GM06990 (cell line): ENCODE measurements at places on chromosomes 16 and 17.

DNA sequence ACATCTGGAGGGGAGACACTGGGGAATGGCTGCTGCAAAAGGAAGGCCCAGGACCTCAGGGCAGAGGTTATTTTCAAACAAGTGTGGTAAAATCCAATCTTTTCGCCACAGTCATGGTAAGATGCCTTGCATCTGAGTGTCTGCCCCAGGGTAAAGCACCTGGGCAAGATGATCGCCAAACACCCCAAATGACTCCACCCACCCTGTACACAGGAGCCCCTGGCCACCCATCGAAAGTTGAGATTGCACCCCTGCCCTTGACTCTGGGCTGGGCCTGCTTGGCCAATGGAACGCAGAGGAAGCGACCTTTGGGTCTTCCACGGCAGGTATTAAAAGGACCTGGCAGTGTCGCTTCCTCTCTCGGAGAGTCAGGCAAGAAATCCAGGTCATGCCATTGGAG, 88.8 kb downstream of the C16orf95 start:
- DNase-seq = no peak

- DNase-seq = no peak
Observed at GRCh38 chr16:21598701-21599121, 666 bp upstream of the METTL9 start.

DNA sequence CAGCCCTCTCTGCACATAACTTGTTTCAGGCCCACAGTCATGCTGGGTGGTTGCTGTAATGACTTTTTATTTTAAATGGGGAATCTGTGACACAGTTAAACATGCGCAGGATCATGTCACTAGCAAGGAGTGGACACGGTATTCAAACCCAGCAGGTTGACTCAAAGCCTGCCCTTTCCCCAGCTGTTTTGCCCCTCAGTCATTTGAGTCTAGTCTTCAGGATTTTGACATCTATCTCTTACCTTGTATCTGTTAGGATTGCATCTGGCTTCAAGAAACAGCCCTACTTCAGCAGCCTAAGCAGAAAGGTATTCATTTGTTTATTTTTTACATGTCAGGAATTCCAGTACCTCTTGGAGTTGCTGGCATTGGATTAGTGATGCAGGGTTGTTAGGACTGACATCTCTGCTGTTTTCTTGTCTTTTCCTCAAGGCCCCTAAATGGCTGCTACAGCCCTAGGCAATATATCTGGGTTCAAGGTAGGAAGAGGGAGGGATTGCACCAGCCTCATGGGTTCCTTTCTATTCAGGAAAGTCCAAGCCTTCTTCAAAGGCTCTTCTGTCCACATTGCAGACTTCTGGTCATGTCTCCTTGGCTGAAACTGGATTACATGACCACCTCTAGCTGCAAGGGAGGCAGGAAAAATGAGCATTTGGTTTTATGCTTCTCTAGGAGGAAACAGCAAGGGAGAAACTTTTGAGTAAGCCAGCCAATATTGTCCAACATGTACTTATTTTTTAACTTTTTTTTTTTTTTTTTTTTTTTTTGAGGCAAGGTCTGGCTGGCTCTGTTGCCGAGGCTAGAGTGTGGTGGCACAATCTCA, 22.8 kb downstream of the ABCC1 start:
- no peak for DNase-seq

DNA sequence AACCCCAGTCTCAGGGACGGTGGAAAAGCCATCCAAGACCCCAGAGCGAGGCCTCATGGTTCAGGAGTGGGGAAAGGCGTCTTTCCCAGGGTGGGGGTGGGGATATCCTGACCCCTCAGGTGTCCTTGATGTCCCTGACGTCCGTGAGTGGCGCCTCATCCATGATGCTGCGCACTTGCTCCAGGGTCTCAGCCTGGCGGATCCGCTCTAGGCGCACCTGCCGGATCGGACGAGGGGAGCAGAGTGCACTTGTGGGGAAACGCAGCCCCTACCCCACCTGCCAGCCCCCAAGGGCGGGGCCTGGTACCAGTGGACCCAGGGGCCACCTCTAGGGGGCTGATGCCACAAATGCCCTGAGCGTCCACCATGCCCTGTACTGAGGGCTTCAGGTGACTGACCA, 20.2 kb downstream of the RABEP2 start:
- no peak for DNase-seq

DNA sequence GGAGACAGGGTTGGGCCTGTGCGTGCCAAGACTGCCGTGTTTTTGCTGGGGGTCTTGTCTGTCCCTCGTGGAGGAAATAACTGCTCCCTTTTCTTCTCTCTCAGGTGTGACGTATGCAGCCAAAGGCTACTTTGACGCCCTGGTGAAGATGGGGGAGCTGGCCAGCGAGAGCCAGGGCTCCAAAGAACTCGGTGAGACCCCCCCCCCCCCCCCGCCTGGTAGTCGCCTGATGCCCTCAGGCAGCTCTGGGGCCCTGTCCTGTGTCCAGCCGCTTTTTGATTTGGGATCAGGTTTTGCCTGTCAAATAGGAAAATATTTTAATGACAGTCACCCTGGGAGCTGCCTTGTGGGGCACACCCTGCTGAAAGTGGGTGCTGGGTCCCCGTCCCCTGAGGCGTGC, 22.8 kb downstream of the BAIAP2 start:
- no peak for DNase-seq

- no peak for DNase-seq
Observed at GRCh38 chr16:66007717-66008116, 358.8 kb upstream of the CDH5 start.

- no peak for DNase-seq
Observed at GRCh38 chr17:14732211-14732610, 431.3 kb downstream of the HS3ST3B1 start.

DNA sequence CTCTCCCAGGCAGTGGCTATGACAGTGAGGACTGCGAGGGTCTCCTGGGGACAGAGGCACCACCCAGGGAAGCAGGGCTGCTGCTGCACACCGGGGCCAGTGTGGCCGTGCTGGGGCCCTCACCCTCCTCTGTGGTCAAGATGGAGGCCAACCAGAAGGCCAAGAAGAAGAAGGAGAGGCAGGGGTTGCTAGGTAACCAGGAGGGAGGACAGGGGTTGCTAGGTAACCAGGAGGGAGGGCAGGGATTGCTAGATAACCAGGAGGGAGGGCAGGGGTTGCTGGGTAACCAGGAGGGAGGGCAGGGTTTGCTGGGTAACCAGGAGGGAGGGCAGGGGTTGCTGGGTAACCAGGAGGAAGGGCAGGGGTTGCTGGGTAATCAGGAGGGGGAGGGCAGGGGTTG, 55.2 kb downstream of the ACTG1 start:
- no peak for DNase-seq

DNA sequence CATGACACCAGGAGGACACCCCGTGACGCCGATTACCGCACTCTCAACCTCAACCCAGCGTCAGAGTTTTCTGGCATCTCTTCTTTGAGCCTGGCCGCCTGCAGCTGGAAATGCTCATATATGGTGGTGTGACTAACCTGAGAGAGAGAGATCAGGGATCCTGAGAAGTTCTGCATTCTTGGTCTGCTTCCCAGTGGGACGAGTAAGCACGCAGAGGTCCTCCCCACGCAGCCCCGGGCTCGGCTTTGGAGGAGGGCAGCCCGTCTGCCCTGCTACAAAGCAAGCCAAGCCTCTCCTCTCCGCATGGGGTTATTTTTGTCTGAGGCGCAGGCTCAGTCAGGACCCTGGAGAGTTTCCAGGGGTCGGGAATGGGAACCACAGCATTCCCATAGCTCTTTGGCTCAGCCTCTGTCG, 16.5 kb downstream of the CRISPLD2 start:
- DNase-seq = no peak

DNA sequence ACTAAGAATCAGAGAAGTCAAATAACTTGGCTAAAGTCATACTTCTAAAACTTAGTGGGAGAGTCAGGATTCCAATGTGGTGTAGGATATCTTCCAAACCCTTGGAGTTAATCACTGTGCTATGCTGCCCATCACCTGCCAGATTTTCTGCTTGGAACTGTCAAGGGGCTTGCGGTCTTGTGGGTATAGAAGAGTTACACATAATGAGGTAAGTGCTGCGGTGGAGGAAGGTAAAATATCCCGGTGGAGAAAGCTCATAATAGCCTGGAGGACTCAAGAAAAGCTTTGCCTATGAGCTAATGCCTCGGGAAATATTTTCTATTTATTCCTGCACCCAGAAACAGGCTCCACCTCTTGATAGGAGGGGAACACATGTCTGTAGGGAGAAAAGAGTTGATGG, 195.6 kb downstream of the UTP18 start:
- DNase-seq = no peak

- no peak for DNase-seq
Observed at GRCh38 chr16:88929091-88929445, 47.9 kb downstream of the CBFA2T3 start.

- no peak for DNase-seq
Observed at GRCh38 chr17:45143094-45143670, 5.1 kb upstream of the HEXIM1 start.

DNA sequence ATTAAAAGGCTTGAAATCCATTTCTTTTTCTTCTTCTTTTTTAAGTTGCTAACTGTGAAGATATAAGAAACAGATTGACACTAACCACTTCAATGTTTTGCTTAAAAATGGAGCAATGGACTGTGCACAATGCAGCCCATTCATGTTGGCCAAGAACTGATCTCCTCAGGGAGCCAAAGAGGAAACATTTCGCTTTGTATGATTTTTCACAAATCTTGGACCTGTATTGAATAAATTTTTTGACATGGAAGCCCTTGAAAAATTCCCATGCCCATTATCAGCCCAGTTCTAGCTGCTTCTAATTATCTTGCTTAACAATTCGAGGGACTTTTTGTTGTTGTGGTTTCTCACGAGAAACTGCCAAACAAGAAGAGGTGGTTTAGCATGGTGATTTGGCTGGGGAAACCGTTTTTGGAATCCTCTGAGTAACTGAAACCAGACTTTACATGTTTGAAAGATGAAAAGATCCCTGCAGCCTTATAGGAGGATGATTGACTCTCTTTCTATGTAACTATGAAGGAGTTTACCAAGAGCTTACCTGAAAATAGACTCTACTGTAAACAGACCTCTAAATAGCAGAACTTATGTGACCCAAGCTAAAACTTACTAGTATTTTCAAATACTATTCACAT, 1389.4 kb upstream of the GOT2 start:
- DNase-seq = no peak

GRCh38 chr16:265711-266110, 10.0 kb downstream of the RGS11 start:
- peak; percentile 5 for DNase-seq

GRCh38 chr16:49619811-49620157, 236.1 kb downstream of the ZNF423 start:
- DNase-seq = no peak

- DNase-seq = no peak
Observed at GRCh38 chr17:17382065-17382459, 78.9 kb downstream of the NT5M start.

DNA sequence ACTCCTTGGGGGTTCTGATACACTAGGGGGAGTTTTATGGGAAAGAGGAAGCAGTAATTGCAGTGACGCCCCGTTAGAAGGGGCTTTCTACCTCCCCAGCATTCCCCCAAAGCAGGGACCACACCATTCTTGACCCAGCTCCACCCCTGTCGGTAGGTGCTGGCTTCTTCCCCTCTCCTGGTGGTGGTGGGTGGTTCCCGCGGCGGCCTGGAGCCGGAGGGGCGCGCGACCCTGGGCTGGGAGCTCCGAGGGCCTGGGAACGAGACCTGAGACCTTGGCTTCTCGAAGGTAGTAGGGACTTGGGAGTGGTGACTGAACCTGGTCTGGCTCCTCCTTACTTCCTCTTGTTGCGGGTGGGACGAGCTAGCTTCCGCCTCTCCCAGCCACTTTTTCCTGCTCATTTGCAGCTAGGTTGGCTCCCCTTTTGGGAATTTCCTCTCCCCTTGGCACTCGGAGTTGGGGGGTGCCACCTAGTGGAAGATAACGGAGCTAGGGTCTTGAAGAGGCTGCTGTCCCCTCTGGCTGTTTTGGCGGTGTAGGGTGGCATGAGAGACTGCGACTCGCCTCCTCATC, 438 bp downstream of the GRN start:
- peak; percentile 68 for DNase-seq

DNA sequence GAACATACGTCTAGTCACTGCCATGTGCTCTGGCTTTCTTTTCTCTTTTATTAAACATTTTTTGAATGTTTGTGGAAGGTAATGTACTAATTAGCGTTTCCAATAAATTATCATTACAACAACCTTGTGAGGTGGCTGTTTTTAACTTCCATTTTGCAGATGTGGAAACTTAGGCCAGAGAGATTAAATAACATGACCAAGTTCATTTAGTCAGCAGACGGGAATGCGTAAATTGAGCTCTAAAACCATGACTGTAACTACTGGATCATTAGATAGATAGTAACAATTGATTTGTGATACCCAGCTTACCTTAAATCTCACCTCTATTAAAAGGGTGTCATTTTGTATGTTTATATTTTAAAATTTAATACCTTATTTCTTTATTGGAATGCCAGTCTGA, 49.4 kb downstream of the RABEP1 start:
- DNase-seq = no peak

DNA sequence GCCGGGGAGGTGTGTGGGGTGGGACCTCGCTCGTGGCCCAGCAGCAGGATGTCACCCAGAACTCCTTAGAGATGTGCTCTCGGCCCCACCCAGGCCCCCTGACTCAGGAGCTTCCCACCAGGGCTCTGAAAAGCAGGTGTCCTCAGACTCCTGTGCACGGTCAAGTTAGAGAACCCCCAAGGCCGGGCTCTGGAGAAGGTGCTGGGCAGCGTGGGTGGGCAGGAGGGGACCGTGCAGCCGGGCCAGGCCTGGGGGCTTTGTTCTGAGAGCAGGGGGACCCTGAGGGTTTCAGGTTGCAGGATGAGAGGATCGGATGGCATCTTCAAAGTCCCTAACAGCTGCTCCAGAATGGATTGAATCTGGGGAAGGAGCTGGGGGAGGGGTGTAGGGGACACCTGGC, 164.4 kb upstream of the CIBAR2 start:
- no peak for DNase-seq

DNA sequence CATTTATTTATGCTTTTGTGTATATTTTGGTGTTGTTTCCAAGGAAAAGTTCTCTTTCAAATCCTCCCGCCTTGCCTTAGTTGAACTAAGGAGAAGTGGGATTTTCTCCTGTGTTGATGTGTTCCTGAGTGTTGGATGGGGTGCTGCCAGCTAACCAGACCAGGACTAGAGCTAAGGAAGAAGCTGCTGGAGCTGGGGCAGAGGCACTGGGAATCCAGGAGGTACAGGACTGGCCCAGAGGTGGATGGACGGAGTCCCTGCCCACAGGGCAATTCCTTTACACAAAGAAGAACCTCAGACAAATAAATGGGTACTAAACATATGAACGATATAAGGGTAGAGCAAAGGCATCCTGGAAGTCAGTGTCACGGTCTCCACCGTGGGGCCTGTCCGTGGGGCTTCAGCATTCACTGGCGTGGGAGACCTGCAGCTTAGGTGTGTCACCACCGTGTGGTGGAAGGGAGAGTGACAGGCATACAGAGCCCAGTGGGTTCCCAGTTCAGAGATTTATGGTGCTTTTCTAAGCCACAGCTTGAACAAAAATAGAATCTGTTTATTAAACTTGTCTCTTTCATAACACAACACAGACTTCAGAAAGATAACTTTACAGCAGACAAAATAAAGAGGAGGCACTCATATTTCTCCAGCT, 270.7 kb downstream of the NTN1 start:
- peak; percentile 15 for DNase-seq

GRCh38 chr17:82330322-82331239, 3.0 kb downstream of the SECTM1 start:
- DNase-seq = no peak
